Stimulated activated CD4-positive, alpha-beta T cell treated with anti-CD3 and anti-CD28 coated beads, Interleukin-2, amount 100 ng/mL, for 48 hours (primary cell): ENCODE measurements at places on chromosomes 7 and 10.

GRCh38 chr7:1693991-1694524 lies 24.0 kb downstream of the ELFN1 start:
- no peak for DNase-seq

DNA sequence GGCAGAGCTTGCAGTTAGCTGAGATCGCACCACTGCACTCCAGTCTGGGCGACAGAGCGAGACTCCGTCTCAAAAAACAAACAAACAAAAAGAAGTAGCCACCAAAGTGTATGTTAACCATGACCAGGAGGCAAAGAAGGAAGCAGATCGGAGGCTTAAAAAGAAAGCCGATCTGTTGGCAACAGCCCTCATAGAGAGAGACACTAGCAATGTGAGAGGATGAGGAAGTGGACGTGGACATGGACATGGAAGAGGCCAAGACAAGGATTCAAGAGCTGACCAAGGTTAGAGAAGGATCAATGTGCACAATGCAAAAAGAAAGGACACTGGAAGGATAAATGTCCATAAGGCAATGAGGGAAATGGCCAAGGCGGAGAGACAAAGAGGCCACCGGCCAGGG lies 14.9 kb upstream of the ADCK2 start:
- no peak for DNase-seq

DNA sequence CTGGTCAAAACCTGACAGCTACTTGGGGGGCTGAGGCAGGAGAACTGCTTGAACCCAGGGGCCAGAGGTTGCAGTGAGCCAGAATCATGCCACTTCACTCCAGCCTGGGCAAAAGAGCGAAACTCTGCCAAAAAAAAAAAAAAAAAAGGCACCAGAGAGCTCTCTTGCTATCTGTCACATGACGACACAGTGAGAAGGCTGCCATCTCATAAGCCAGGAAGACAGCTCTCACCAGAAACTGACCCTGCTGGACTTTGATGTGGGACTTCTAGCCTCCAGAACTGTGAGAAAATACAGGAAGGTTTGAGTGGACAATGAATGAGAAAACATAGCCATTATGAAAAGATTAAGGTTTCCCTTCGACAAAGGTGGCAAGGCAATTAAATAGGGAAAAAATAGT lies 51.1 kb upstream of the KCNIP2 start:
- no peak for DNase-seq

GRCh38 chr7:141700848-141701371 lies 1.1 kb downstream of the DENND11 start:
- DNase-seq: no peak

DNA sequence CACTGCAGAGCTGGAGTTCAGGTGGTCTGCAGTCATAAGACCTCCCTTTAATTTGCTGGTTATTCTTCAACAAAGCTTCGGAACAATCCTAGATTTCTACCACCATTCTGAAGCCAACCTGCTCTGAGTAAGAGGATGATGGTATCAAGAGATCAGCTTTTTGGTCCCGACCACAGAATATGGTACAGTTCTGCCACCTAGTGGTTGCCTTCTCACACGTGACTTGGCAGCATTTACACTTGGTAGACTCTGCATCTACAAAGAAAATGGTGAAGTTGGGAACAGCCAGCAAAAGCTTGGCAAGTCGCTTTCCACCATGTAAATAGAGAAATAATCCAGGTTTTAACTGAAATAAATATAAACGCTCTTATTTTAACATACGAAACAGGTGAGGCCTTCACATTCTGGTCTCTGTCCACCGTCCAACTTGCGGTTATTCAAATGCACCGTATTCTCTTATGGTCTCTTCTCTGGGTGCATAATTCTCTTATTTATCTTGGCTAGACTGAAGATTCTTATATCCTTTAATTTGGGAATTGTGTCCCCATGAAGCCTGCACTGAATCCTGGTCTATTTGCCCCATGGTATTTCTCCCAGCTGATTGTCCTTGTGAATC lies 173.9 kb upstream of the GRM3 start:
- DNase-seq: peak; percentile 18

DNA sequence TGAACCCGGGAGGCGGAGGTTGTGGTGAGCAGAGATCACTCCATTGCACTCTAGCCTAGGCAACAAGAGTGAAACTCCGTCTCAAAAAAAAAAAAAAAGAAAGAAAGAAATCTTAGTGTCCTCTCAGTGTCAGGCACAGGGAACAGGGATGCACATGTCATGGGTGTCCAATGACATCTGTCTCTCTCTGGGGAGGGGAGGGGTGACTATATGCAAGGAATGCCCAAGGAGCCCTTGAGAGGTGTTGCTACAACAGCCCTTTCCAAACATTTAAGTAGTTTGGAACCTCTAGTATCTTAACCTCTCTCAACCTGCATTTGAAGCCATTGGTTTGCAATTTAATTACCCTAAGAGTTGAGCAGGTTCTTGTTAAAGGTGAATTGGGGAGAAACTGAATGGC lies 28.9 kb downstream of the PDLIM1 start:
- no peak for DNase-seq

DNA sequence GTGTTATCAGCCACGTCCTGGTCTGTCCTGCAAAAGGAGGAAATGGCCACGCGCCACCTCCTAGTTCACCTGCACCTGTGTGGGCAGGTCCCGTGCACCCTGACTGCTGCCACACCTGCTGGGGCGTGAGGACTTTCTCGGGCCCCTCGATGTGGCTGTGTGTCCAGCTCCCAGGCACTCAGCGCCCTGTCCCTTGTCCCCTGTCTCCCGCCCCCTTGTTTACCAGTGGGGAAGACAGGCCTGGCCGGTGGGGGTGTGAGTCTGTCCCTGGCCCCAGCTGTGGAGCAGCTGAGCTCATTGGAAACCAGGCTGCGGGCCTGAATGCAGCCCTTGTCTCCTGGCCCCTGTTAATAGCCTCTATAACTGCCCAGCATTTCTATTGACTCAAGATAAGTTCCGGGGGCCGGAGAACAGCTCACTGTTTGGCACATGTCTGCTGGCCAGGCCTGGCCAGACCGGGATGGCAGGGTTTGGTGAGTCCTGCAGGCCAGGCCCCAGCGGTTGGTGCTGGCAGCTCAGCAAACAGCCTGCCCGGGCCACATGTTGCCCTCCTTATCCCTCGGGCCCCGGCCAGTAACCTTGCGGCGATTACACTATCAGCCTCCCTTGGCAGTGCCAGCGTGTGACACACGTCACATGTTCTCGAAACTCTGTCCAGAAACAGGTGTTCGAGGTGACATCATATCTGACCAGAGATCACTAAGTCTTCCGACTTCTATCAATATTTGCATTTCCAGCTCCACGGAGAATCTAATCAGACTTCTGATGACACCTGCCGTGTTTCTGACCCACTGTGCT lies 52.1 kb downstream of the FOXL3 start:
- no peak for DNase-seq

GRCh38 chr10:3043512-3044368 lies 23.6 kb upstream of the PFKP start:
- DNase-seq: peak; percentile 34

DNA sequence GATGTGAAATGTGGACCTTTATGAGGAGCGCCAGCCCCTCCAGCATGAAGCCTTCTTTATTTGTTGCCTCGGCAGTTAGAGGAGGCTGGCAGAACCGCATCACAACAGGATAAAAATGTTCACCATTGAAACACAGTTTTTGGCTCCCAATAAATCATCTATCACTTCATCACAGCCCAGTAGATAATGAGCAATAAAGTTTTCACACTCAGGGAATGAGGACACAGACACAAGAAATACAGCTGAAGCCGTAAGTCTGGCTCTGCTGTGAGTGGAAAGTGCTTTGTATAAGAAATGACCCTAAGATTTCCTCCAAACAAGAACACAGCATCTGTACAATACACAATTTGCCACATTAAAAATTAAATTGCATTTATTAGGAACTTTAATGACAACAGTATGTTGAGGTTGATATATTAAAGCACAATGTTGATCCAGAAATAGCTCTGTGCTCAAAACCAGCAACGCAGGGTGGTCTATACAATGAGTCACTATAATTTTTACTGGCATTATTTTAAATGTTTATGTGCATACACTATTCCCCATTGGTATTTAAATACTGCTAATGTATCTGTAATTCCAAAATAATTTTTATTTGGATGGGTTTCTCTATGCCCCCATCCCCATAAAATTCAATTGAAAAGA lies 301.8 kb upstream of the MGMT start:
- no peak for DNase-seq

DNA sequence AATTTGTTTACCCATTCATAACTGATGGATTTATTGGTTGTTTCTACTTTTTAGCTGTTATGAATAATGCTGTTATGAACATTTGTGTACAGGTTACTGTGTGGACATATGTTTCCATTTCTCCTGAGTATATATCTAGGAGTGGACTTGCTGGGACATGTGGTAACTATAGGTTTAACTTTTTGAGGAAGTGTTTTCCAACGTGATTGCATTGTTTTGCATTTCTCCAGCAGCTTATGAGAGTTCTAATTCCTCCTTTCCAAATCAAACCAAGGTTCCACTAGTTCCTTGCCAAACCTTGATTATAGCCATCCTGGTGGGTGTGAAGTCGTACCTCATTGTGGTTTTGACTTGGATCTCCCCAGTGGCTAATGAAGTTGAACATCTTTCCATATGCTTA lies 2.6 kb upstream of the PRF1 start:
- DNase-seq: no peak

DNA sequence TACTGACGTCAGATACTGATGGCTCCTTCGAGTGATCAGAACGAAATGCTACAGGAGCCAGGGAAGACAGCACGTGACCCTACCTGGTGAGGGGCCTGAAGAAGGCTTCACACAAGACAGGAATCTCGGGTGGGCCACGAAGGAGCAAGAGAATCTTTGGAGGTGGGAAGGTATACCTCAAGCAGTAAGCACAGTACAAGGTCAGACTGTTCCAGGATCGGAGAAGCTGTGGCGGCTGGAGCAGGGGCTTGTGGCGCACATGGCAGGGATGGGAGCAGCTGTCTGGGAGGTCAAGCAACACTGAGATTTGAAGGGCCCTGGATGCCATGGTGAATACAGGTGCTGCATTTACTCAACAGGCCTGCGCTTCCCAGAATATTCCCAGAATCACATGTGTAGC lies 45.4 kb downstream of the C10orf143 start:
- DNase-seq: no peak

- no peak for DNase-seq
Observed at GRCh38 chr7:87874066-87874465, 2.1 kb downstream of the SLC25A40 start.

GRCh38 chr7:143458263-143458662 lies 15.0 kb downstream of the TAS2R60 start:
- no peak for DNase-seq

- DNase-seq: no peak
Observed at GRCh38 chr10:114758331-114758730, 63.2 kb upstream of the FHIP2A start.

- no peak for DNase-seq
Observed at GRCh38 chr10:61993711-61994401, 92.4 kb downstream of the ARID5B start.

GRCh38 chr7:41333511-41333910 lies 369.4 kb downstream of the INHBA start:
- DNase-seq: no peak

- DNase-seq: no peak
Observed at GRCh38 chr7:135775230-135775629, 26.6 kb upstream of the FAM180A start.

- DNase-seq: no peak
Observed at GRCh38 chr10:125093974-125094705, 66.2 kb downstream of the CTBP2 start.

DNA sequence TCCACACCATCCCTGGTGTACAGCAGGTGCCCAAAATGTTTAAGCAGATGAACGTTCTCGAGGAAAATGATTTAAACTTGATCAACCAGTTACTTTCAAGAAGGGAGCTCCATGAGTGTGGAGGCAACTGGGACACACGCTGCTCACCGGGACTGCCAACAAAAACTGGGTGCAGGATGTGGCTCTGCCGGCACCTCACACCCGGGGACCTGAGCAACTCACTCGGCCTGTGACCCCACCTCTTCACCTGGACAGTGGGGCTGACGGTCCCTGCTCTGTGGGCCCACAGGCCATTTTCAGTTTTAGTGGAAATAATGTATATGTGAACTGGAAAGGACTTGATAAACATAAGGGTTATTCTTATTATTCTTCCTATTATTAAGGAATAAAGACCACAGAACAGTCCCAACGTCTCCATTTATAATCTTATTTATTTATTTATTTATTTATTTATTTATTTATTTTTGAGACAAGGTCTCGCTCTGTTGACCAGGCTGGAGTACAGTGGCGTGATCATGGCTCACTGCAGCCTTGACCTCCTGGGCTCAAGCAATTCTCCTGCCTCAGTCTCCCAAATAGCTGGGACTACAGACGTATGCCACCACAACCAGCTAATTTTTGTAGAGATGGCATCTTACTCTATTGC lies 60.6 kb downstream of the RGS10 start:
- no peak for DNase-seq

DNA sequence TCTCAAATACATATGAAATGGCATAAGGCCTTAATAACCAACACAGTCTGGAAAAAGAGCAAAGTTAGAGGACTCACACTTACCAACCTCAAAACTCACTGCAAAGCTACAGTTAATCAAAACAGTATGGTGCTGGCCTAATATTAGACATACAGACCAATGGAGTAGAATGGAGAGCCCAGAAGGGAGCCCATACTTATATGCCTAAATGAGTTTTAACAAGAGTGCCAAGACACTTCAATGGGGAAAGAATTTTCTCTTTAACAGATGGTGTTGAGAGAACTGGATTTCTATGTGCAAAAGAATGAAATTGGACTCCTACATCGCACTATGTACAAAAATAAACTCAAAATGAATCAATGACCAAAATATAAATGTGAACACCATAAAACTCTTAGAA lies 522.6 kb downstream of the AUTS2 start:
- DNase-seq: no peak
